ENCODE measurements at places on chromosomes 7 and 10.

DNA sequence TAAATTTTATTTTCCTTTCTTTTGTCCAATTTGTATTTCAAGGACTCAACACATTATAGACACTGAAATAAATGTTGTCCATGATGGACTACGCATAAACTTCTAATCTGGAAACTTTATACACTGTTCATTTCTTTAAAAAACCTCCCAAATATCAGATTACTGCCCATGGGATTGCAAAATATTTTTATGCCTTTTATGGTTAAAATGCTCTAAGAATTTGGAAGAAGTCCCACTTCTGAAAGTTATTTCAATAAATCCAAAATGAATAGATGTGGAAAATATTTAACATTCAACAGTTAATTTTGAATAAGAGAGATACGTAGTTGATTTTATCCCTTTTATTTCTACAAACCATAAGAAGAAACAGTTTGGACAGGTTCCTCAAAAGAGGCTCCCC lies 46.1 kb downstream of the CABCOCO1 start:
- no peak for DNase-seq

DNA sequence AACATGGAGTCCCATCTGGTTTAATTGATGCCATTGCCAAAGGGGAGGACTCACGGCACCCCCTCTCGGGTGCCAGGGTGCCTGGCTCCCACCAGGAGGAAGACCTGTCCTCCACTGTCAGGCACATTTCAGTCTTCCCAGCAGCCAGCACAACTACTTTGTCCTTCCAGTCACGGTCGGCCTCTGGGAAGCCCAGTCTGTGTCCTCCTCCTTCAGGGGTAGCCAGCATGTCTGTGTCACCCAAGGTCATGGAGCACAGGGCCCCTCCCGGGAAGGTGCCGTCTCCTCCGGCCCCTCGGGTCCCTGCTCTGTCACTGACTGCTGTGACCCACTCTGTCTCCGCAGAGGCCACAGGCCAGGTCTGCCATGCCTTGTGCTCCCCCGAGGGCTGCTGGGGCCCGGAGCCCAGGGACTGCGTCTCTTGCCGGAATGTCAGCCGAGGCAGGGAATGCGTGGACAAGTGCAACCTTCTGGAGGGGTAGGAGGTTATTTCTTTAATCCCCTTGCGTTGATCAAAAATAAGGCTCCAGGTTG lies 142.4 kb downstream of the EGFR start:
- DNase-seq, result no peak

DNA sequence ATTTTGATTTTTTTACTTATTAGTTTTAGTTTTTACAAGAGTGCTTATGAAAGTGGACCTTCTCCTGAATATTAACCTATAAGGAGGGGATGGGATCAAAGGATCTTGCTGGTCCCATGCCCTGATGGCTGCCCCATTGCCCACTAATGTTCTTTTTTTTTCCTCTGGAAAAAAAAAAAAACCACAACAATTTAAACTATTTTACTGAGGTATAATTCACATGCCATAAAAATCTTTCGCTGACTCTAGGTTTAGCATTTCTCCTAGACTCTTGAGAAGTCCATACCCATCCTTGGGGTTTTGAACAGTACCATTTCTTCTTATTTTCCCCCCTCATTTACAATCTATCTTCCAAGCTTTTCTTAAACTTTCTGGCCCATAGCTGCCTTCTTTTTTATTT lies 481.8 kb downstream of the TFEC start:
- DNase-seq, result no peak

- DNase-seq, result no peak
Observed at GRCh38 chr10:23337616-23338015, 7.0 kb downstream of the C10orf67 start.

GRCh38 chr7:143300959-143301935 lies 13.1 kb downstream of the CASP2 start:
- DNase-seq, result no peak

DNA sequence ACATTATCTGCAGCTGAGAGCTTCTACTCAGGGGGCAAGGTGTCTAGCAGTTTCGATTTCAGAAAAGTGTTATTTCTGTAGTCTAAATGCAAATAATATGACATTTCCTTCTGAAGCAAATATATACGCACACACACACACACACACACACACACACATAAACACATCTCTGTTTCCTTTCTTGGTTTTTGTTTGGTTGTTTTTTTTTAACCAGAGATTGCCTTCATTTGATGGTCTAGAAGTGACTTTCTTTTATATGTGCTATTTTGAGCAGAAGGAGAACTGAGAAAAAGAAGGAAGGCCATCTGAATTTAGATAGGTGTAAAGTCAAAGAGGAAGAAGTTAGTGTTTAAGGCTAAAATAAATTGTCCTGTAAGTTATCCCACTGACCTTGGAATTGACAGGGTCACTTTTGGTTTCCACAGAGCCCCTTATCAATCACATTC lies 142.2 kb downstream of the TRIL start:
- DNase-seq, result no peak

Data from effector CD4-positive, alpha-beta T cell (primary cell).